ENCODE measurements at places on chromosomes 13 and 19. TPM values are rescaled to one million over a fixed set of nuclear protein-coding genes. Genes with fewer than 3 reads are reported as not detected.

- H3K36me3 ChIP-seq, result peaks cover 58% of the 10 kb centered on the region
- no peaks in the 10 kb centered on the region for H3K4me1 ChIP-seq
- no peak overlapping the region for H3K4me3 ChIP-seq
- peak; percentile 4 for DNase-seq
Measured at GRCh38 chr13:77184455-77184854, 142.4 kb downstream of the MYCBP2 start.

- no peak for DNase-seq
- H3K4me3 ChIP-seq, result no peak overlapping the region
- no peaks in the 10 kb centered on the region for H3K27me3 ChIP-seq
- H3K27ac ChIP-seq, result no peak overlapping the region
- H3K36me3 ChIP-seq, result no peaks in the 10 kb centered on the region
Measured at GRCh38 chr13:74825152-74825937, 656.6 kb downstream of the TBC1D4 start.

The SELENOV gene
- not detected for polyA plus RNA-seq

GRCh38 chr13:99288089-99288488 lies 19.1 kb downstream of the GPR183 start:
- H3K4me3 ChIP-seq, result no peak overlapping the region
- no peaks in the 10 kb centered on the region for H3K27me3 ChIP-seq
- H3K36me3 ChIP-seq, result peaks cover 9% of the 10 kb centered on the region
- H3K27ac ChIP-seq, result no peak overlapping the region

The TRPM4 gene
- 7.6 TPM for polyA plus RNA-seq

DNA sequence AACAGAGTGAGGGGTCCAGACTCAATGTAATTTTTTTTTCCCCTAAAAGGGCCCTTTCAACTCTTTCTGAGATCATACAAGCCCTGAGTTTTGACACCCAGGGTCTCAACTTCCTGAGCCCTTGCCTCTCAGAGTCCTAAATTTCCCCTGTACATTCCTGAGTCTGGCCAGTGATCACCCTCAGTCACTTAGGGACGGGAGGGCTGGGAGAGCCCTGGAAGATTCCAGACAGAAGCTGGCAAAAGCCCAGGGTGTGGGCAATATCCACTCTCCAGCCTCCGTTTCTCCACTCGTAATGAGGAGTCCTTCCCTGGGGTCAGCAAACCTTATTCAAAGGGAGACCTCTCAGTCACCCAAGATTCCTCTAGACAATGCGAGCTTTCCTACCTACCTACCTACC lies 1.6 kb downstream of the PPP1R13L start:
- DNase-seq, result no peak
- H3K36me3 ChIP-seq, result peaks cover 2% of the 10 kb centered on the region
- no peak overlapping the region for H3K4me3 ChIP-seq
- H3K4me1 ChIP-seq, result peaks cover 12% of the 10 kb centered on the region

GRCh38 chr19:7883796-7884570 lies 4.3 kb upstream of the LRRC8E start:
- H3K27me3 ChIP-seq, result peaks cover 33% of the 10 kb centered on the region
- no peak overlapping the region for H3K27ac ChIP-seq
- no peak for DNase-seq
- H3K4me3 ChIP-seq, result no peak overlapping the region
- H3K4me1 ChIP-seq, result peaks cover 4% of the 10 kb centered on the region

DNA sequence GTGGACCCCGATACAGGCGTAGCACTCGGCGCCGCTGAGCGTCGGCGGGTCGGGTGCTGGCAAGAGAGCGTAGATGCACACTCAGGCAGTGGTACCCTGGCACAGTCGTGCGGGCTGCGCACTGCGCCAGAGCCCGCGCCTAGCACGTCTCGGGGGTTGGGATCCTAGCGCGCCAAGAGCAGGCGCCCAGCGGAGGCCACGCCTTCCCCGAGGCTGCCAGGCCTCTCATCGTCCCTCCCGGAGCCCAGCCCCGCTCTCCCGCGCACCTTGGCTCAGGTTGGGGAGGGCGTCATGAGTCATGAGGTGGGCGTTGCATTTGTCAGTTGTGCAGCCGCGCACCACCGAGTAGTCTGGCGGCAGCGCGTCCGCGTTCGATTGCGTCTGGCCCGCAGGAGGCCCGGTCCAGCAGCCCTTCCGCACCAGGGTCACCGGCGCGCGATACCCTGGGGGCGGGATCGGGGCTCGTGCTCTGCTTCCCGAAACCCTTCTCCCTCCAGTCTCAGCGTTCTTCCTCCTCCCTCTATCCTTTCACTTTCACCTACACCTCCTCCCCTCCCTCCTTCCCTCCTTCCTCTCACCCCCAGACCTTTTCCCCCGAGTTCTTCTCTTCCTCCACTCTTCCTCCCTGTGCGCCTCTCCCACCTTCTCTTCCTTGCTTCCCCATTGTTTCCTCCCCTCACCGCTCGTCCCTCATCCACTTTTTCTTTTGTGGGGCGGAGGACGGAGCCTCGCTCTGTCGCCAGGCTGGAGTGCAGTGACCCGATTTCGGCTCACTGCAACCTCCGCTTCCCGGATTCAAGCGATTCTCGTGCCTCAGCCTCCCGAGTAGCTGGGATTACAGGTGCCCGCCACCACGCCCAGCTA lies 3.5 kb downstream of the LYPD5 start:
- peaks cover 3% of the 10 kb centered on the region for H3K4me1 ChIP-seq
- H3K27me3 ChIP-seq, result peaks cover 37% of the 10 kb centered on the region
- peak overlapping the region; percentile 27 for H3K4me3 ChIP-seq

DNA sequence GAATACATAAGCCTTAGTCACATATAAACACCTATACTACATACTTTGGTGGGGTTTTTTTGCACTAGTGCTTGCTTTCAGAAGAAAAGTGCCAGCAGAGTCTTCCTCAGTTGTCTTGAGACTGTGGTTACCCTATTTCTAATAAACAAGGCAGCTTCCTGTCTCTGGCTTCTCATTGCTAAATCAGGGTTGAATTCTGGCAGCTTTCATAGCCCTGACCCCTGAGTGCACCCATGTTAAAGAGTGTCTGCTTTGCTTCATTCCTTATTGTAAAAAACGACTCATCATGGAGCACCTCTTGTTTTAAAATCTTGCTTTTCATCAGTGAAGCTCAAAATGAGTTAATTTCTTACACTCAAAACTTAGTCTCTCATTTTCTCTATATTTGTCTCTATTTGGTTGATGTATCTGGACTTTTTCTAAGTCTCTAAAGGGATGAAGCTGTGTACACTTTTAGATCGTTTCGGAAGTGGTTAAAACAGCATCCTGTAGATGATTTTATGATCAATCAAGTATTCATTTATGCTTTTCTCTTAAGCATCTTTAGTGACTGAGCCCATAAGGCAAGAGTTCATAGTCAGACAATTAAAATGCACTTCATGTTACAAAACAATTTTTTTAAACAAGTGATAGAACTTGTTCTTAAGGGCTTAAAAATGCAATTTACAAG lies 72.1 kb downstream of the KLF12 start:
- no peaks in the 10 kb centered on the region for H3K36me3 ChIP-seq
- no peaks in the 10 kb centered on the region for H3K27me3 ChIP-seq
- DNase-seq, result peak; percentile 62
- H3K4me1 ChIP-seq, result peaks cover 16% of the 10 kb centered on the region
- no peak overlapping the region for H3K4me3 ChIP-seq

DNA sequence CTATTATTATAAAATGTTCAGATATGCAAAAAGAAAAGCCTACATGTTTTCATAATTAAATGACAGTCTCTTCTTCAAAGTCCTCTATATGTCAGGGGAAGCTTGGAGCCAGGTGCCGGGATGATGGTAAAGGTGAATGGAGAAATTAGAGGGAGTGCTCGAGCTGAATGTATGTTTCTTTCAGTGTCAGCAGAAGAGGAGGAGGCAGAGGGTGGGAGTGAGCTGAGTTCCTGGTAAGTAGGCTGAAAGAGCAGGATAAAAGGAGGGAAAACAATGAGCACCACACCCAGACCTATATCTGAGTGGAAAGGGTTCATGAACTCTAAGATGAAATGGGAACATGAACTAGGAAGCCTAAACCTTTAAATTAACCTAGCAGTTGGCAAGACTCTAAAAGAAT lies 307.6 kb upstream of the NBEA start:
- no peak overlapping the region for H3K4me3 ChIP-seq
- no peaks in the 10 kb centered on the region for H3K36me3 ChIP-seq
- H3K4me1 ChIP-seq, result no peaks in the 10 kb centered on the region
- H3K27ac ChIP-seq, result no peak overlapping the region

- H3K4me3 ChIP-seq, result no peak overlapping the region
- DNase-seq, result no peak
- H3K27me3 ChIP-seq, result no peaks in the 10 kb centered on the region
- H3K27ac ChIP-seq, result no peak overlapping the region
- peaks cover 10% of the 10 kb centered on the region for H3K4me1 ChIP-seq
Measured at GRCh38 chr19:48698046-48698445, 2.3 kb downstream of the FUT2 start.

GRCh38 chr13:18964942-18965341 lies 216.7 kb downstream of the TUBA3C start:
- H3K27me3 ChIP-seq, result no peaks in the 10 kb centered on the region
- no peaks in the 10 kb centered on the region for H3K4me1 ChIP-seq
- DNase-seq, result no peak
- H3K36me3 ChIP-seq, result no peaks in the 10 kb centered on the region
- H3K4me3 ChIP-seq, result no peak overlapping the region
- no peak overlapping the region for H3K27ac ChIP-seq

GRCh38 chr13:67549331-67549730 lies 319.2 kb upstream of the PCDH9 start:
- no peaks in the 10 kb centered on the region for H3K36me3 ChIP-seq
- no peak for DNase-seq

The PCCA gene
- polyA plus RNA-seq, result 18.2 TPM

GRCh38 chr13:94112227-94112626 lies 367.3 kb downstream of the DCT start:
- no peaks in the 10 kb centered on the region for H3K36me3 ChIP-seq
- H3K27ac ChIP-seq, result no peak overlapping the region
- H3K4me3 ChIP-seq, result no peak overlapping the region
- H3K27me3 ChIP-seq, result no peaks in the 10 kb centered on the region
- no peaks in the 10 kb centered on the region for H3K4me1 ChIP-seq

DNA sequence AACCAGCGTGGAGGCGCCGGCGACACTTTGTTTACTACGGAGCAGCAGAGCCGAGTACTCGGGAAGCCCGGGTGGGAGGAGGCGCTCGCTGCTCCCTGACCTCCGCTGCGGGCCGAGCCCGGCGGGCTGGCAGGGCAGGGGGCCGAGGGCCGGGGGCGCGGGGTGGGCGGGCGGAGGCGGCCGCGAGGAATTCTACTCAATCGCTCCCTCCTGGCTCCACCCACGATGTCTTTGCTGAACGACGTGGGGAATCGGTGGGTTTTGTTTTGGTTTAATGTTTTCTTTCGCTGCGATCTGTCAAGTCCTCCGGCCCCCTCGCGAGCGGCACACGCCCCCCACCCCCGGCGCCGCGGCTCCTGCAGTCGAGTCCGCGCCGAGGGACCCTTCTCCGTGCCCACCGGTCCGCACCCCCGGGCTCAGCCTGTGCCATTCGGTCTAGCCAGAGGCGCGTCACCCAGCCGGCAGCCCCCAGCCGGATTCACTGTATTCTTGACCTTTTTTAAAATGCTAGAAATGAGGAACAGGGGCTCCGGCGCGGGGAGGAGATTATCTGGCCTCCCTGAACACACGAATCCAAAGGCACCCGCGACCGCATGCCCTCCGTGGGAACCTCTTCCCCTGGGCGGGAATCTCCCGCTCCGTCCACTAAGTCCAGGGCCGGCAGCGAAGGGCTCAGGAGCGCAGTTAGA lies 636 bp upstream of the FOXO1 start:
- no peaks in the 10 kb centered on the region for H3K36me3 ChIP-seq
- no peak for DNase-seq
- peak overlapping the region; percentile 69 for H3K4me3 ChIP-seq
- H3K27me3 ChIP-seq, result peaks cover 56% of the 10 kb centered on the region

DNA sequence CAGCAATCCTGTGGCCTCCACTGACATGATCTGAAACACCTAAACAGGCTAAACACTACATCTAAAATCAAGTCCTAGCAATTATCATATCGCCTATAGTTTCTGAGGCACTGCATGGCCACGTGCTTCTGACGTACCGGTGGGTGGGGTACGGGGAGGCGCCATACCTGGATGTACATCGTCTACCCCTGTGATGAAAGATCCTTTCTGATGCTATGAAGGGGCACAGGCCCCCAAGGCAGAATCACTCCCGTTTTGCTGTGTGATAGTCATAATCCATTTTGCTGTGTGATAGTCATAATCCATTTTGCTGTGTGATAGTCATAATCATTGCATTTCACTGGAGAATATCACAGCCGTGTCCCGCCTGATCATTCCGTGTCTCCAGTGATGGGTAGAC lies 118.7 kb upstream of the SOX1 start:
- no peaks in the 10 kb centered on the region for H3K27me3 ChIP-seq
- no peak overlapping the region for H3K4me3 ChIP-seq
- H3K27ac ChIP-seq, result no peak overlapping the region
- no peaks in the 10 kb centered on the region for H3K4me1 ChIP-seq
- H3K36me3 ChIP-seq, result no peaks in the 10 kb centered on the region

- no peaks in the 10 kb centered on the region for H3K36me3 ChIP-seq
- H3K4me3 ChIP-seq, result peak within 1 kb of the TSS; percentile 96
- H3K4me1 ChIP-seq, result peaks cover 15% of the 10 kb centered on the region
- no peaks in the 10 kb centered on the region for H3K27me3 ChIP-seq
Measured at GRCh38 chr13:42272115-42272803, at the start of gene AKAP11. Gene AKAP11 (plus strand): TSS chr13:42272152. CDS start chr13:42286349, 14,197 bp downstream.

GRCh38 chr13:49464621-49465325 lies 20.7 kb downstream of the SETDB2 start:
- no peaks in the 10 kb centered on the region for H3K27me3 ChIP-seq
- H3K4me3 ChIP-seq, result no peak overlapping the region

The VSTM2B gene
- polyA plus RNA-seq, result 0.16 TPM

The ZNF180 gene
- 8.3 TPM for polyA plus RNA-seq

- H3K4me1 ChIP-seq, result no peaks in the 10 kb centered on the region
- H3K27me3 ChIP-seq, result peaks cover 2% of the 10 kb centered on the region
- no peak for DNase-seq
Measured at GRCh38 chr19:50516964-50517703, 3.4 kb upstream of the ASPDH start.

GRCh38 chr13:40460116-40460515 lies 206.3 kb downstream of the FOXO1 start:
- H3K27me3 ChIP-seq, result no peaks in the 10 kb centered on the region
- H3K4me3 ChIP-seq, result no peak overlapping the region
- no peak overlapping the region for H3K27ac ChIP-seq
- DNase-seq, result no peak

The NDUFB7 gene
- polyA plus RNA-seq, result 216 TPM

The OXGR1 gene
- polyA plus RNA-seq, result 0.23 TPM

DNA sequence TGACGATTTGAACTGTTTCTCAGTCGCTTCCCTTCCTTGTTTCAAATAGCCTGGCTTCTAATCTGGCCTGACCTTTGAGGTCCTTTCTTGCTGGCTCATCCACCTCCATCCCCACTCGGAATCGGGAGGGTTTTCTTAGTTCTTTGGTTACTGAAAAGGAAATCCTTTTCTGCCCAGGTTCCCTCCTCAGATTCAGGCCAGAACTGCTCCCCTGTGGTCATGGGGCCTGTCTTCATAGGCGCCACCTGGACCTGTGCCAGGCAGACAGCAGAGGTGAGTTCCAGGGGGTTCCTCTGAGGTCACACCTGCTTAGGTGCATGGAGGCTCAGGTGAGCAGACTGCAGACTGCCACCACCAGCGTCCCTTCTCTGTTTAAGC lies 62.4 kb downstream of the AKAP11 start:
- peaks cover 4% of the 10 kb centered on the region for H3K4me1 ChIP-seq
- H3K27ac ChIP-seq, result no peak overlapping the region
- no peaks in the 10 kb centered on the region for H3K27me3 ChIP-seq
- no peak for DNase-seq

The ZNF468 gene
- 18.3 TPM for polyA plus RNA-seq

- no peak overlapping the region for H3K4me3 ChIP-seq
- no peaks in the 10 kb centered on the region for H3K27me3 ChIP-seq
- DNase-seq, result no peak
Measured at GRCh38 chr13:98014766-98015165, 61.3 kb downstream of the IPO5 start.

GRCh38 chr19:3407556-3408516 lies 41.5 kb downstream of the NFIC start:
- H3K4me1 ChIP-seq, result no peaks in the 10 kb centered on the region
- no peak overlapping the region for H3K4me3 ChIP-seq
- H3K27ac ChIP-seq, result peak overlapping the region; percentile 18
- H3K27me3 ChIP-seq, result no peaks in the 10 kb centered on the region
- peaks cover 15% of the 10 kb centered on the region for H3K36me3 ChIP-seq

All from thymus (tissue), 14 donors.